ENCODE measurements at places on chromosomes 3 and 15. TPM values are rescaled to one million over a fixed set of nuclear protein-coding genes. Genes with fewer than 3 reads are reported as not detected.

GRCh38 chr3:180116658-180117057 lies 79.9 kb upstream of the PEX5L start:
- no peak for DNase-seq

DNA sequence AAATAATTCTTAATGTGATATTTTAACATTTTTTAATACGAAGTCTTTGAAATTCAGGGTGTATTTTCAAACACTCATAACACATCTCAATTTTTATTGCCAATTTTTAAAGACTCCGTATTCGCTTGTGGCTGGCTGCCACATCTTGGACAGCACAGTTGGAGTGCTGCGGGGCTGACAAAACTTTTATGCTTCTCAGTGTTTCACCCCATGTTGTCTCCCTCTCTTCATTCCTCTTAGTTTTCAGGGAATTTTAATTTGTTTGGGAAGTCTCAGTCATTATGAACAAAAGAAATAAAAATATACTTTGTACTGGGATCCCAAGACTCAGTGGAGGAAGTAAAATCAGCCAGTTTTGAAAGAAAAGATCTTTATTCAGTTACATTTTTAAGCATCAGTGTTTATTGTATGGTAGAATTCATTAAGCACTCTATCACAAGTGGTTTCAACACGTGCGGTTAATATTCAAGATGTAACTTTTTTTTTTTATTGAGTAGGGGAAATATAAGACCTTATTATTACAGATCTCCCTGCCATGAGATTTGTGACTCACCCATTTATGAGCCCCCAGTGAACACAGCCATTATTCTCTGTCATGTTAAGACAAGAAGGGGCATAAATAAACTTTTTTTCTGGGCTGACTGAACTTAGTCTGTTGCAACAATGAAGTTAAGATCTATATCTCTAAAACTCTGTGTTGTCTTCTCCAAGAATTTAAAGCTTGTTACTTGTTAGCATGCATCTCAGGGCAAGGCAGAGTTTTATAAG lies 26.8 kb downstream of the KAT2B start:
- DNase-seq: peak; percentile 57

The ISL2 gene
- 4.4 TPM for total RNA-seq

The EXD1 gene
- total RNA-seq: not detected

DNA sequence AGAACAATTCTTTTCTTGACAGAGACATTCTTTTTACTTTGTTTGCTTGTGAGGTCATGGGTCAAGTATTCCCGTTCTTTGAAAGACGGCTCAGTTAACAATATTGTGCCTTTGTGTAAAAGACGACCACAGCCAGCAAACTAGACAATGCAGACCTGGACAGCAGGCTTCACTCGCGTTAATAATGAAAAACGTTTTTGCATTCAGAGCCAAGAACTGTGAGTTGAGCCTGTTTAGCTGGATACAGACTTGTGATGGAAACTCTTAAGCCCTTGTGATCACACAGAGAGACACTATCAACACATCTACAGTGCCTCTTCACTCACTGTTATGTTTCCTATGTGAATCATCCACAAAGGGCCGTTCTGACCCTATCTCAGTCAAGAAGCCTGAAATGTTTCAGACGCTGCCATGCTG lies 37.3 kb upstream of the CMTM7 start:
- no peak for DNase-seq

- DNase-seq: no peak
These were observed 185.2 kb upstream of the ARL6 start for GRCh38 chr3:97579365-97579764.

- DNase-seq: no peak
These were observed 148.3 kb upstream of the ARHGEF26 start for GRCh38 chr3:153972862-153973261.

DNA sequence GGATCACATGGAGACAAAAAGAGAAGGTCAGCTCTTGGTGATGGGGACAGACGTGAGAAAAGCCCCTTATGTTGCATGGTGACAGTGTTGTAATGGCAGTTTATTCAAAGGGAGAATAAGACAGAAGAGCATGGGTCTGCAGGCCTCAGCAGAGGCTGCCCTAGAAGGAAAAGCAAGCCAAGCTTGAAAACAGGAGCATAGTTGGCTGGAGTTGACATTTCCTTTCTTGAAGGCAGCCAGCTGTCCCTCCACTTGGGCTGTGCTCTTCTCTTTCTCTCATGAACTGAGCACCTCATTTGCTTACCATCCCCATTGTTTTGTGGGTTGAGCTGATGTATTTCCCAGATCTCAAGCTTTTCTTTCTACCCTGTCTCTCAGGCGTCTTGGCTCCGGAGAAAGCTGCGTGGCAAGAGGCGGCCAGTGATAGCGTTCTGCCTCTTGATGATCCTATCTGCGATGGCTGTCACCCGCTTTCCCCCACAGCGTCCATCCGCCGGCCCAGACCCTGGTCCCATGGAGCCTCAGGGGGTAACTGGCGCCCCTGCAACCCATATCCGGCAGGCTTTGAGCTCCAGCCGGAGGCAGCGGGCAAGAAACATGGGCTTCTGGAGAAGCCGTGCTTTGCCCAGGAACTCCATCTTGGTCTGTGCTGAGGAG lies 52.9 kb downstream of the GASK1A start:
- no peak for DNase-seq

GRCh38 chr3:153392363-153392762 lies 230.3 kb downstream of the RAP2B start:
- no peak for DNase-seq

The UROC1 gene
- not detected for total RNA-seq

The SH2D7 gene
- not detected for total RNA-seq

GRCh38 chr3:10867384-10867783 lies 51.4 kb downstream of the SLC6A11 start:
- peak; percentile 12 for DNase-seq

DNA sequence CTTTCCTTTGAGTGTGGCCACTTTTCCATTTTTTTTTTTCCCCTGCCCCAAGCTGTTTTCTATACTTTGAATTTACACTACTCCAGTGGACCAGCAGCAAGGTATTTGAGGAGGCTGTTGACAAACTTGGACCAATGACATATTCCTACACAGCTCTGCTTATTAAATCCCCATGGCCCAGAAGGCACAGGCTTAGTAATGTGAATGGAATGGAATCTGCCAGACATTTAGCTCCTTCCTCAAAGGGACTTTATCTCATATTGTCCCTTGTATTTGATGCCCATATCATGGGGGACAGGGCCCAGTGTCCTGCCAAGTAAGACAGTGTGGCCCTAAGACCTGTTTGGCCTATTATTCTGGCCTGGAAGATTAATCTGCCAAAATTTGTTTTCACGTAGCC lies 107.5 kb downstream of the CHCHD6 start:
- peak; percentile 63 for DNase-seq

Data from M059J (cell line).